CD4-positive, alpha-beta T cell treated with Interleukin-6 at 100 ng/mL for 8 hours (primary cell): ENCODE measurements at places on chromosomes 4 and X.
A peak's percentile ranks its signal among the peaks of the same experiment; 100 is the strongest.

GRCh38 chr4:124459196-124459940 is 253.2 kb downstream of the ANKRD50 start:
- DNase-seq = no peak

GRCh38 chr4:177100307-177100706 is 209.4 kb upstream of the NEIL3 start:
- DNase-seq = no peak

DNA sequence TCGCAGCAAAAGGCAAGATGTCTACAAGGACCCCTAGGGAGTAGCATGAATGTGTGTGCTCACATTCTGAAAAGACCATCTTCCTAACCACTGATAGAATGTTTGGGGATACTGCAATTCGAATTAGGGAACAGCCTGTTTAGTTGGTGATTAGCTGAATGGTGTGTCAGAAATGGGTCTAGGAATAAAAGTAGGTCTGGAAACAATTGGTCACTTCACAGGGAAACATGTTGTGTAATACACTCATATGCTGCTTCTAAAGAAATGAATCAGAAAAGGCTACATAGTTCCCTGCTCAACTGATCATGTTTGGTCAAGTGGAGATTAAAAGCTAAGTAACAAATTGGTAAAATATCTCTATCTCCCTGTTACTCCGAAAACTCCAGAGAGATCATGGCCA is 2362.4 kb upstream of the TENM3 start:
- DNase-seq = no peak

GRCh38 chrX:68847172-68847571 is 18.4 kb downstream of the EFNB1 start:
- no peak for DNase-seq

DNA sequence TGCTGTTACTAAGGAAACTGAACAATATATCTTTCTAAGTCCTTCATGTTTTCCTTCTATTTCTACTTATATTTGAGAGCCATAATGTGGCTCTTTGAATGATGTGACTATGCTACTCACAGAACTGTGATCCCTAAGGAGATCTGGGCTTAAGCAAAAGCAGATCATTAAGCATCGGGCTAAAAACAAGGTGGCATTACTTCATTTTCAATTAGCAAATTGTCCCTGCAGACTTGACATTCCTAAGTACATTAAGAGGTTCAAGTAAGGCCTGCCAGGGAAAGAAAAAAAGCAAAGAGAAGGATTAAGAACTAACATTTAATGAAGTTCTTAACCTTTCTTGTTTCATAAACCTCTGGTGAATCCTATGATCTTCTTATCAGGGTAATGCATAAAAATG is 447.6 kb downstream of the PDGFC start:
- no peak for DNase-seq

- DNase-seq = no peak
These were observed 127.9 kb downstream of the IL13RA2 start for GRCh38 chrX:114889481-114889880.

- no peak for DNase-seq
These were observed 27.0 kb downstream of the TFDP3 start for GRCh38 chrX:133190877-133191738.

- DNase-seq = no peak
These were observed 192.2 kb downstream of the LDB2 start for GRCh38 chr4:16706251-16706650.

GRCh38 chrX:32514986-32515385 is 696.4 kb downstream of the DMD start:
- no peak for DNase-seq

DNA sequence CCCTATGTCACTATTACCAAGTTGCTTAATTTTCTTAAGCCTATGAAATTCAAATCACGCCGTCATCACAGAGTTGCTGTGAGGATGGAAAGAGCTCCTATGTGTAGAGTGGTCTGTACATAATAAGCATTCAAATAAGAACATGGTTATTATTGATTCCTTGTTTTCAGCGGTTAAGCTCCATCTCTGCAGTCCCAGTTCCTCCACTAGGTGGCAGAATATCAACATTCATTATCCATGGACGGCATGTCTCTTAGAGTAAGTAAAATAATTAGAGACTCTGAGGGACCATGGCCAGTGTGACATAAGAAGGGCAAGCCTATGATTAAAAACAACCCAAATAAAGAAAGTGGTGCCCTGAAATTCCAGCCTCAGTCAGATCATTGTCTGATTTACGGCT is 132.5 kb upstream of the NHS start:
- DNase-seq = peak; percentile 8
